T47D (cell line): ENCODE measurements at places on chromosomes 7 and 10.
A peak's percentile ranks its signal among the peaks of the same experiment; 100 is the strongest.

- DNase-seq: no peak
Measured at GRCh38 chr7:6020371-6021286, 10.5 kb upstream of the ANKRD61 start.

GRCh38 chr10:117965984-117966383, 80.8 kb downstream of the RAB11FIP2 start:
- DNase-seq: no peak

- peak; percentile 13 for DNase-seq
Measured at GRCh38 chr7:28520074-28521015, 108.0 kb downstream of the CREB5 start.

GRCh38 chr10:133158756-133159610, 1.0 kb upstream of the KNDC1 start:
- peak; percentile 41 for DNase-seq

- no peak for DNase-seq
Measured at GRCh38 chr7:88091988-88092675, 127.7 kb downstream of the SRI start.

DNA sequence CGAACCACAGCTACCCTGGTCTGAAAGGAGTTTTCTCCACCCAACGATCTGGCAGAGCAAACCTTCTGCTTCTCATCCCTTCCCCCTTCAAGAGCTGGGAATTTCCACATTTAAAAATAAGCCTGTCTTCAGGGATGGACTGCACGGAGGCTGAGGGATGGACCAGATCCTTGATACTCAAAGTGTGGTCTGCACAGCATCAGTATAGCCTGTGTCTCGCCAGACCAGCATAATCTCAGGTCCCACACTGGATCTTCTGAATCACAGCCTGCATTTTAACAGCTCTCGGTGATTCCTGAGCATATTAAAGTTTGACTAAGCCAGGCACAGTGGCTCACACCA, 7.1 kb downstream of the KCNMA1 start:
- no peak for DNase-seq

DNA sequence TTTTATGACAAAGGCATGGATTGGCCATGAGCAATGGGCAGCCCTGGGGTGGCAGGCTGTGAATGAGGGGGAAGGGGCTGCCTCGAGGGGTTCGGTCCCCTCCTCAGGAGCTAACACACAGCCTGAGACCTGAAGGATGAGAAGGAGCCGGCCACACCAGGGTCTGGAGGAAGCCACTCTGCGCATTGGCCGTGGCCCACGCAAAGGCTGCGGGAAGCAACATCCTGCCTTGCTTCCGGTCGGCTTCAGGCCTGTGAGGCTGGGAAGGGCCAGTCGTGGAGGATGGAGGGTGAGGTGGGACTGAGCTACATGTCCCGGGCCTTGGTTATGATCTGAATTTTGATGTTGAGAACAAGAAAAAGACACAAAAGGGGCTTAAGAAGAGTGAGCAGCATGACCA, 49.4 kb downstream of the RGS10 start:
- no peak for DNase-seq

DNA sequence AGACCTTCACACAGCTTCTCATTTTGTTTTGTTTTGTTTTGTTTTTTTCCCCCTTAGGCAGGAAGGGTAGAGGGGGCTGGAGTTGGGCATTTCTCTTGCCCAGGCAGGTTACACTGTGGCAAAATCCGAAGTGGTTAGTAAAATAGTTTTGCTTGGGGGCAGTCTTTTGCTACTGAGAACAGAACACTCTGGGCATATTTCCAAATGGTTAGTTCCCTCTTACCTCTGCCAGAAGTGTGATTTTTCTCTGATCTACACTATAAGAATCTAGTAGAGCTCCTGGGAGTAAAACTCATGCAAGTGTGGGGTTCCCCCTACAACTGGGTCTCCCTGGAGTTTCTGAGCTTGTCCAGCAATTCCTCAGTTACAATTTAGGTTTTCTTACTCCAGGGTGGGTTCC, 61.7 kb downstream of the NPS start:
- DNase-seq: no peak

DNA sequence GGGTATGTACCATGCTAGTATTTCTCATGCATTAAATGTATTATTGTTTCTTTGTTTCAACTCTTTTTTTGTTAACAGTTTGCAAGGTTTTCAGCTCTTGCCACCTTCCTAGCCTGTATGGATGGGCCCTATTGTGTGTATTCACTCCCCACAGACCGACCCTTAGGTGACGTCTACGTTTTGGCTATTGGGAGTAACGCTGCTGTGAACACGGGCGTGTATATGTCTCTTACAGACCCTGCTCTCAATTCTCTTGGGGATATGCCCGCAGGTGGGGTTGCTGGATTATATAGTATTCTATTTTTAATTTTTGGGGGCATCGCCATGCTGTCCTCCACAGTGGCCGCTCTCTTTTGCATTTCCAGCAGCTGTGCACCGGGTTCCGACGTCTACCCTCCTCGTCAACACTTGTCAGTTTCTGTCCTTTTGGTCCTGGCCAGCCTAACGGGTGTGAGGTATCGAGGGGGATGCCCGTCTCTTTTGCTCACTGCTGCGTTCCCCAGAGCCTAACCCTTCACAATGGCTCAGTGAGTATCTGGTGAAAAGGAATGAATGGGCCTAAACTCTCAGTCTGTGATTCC, 64.1 kb upstream of the GNA12 start:
- no peak for DNase-seq

DNA sequence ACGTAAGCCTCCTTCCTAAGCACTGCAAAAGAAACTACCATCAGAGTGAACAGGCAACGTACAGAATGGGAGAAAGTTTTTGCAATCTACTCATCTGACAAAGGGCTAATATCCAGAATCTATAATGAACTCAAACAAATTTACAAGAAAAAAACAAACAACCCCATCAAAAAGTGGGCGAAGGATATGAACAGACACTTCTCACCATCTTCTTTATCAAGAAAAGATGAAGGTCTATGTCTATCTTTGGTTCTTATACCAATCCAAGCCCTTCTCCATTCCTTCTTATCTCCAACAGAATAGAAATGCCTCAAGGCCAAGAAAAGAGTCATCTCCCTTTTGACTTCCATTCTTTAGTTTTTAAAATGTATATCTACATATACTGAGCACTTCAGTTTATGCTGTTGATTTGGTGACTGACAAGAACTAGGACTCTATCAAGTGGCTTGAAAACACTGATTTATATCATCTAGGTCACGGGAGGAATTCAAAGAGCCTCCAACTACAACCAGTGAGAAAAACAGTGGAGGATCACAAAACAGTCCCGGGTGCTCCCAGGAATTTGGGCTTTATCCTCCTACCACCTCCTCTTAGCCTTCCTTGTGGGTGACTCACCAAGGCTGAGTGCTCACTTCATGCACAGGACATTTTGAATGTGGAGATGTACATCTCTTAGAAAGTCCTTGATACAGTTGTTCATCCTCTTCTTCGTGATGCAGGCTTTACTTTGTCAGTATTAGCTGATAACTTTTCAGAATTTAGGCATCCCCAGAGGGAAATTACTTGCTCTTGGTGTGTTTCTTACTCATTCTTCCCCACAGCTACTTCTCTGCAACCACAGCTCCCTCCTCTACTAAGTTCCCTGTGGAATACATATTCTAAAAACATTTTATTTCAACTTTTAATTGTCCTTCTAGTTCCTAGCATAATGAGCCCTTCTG, 15.4 kb downstream of the TAS2R41 start:
- no peak for DNase-seq

- no peak for DNase-seq
Measured at GRCh38 chr7:139648941-139649425, 125.5 kb downstream of the CLEC2L start.

GRCh38 chr10:4426866-4427265, 399.1 kb upstream of the AKR1E2 start:
- no peak for DNase-seq

GRCh38 chr7:157502701-157503111, 165.9 kb downstream of the DNAJB6 start:
- DNase-seq: no peak
